CD4-positive, alpha-beta T cell treated with Interleukin-17A for 1 hour (primary cell): ENCODE measurements at places on chromosomes 7 and 10.
A peak's percentile ranks its signal among the peaks of the same experiment; 100 is the strongest.

DNA sequence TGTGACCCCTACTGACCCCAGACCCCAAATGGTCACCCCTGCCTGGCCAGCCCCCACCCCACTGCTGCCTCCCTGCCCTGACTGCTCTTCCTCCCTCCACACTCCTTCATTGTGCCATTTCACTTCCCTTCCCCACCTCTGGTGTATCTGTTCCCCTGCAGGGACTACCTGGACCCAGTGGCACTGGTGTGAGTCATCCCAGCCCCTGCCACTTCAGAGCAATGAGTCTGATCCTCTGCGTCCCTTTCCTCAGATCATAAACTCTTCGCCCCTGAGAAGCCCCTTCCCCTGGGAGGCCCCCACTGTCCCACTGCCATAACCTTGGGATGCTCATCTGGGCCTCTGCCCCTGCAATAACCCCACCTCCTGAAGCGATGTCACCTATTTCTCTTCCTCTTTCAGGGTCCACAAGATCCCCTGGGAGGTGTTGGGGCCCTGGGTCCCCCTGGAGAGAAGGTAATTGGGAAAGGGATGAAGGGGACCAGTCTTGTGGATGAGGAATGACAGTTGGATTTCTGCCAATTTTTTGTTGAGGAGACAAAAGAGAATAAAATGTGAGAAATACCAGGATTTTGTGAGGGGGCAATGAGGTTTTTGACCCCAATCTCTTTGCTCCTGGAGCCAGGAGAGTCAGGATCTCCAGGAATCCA is 19.1 kb upstream of the VOPP1 start:
- DNase-seq, result no peak

DNA sequence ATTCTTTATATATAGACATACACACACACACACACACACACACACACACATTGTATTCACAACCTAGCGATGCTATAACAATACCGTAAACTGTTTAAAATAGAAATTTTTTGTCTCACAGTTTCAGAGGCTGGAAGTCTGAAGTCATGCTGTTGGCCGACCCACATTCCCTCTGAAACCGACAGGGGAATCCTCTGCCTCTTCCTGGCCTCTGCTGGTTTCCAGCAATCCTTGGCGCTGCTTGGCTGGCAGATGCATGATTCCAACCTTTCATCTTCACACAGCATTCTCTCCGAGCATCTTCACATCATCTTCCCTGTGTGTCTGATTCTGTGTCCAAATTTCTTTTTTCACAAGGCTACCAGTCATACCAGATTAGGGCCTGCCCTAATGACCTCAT is 94.8 kb downstream of the CCDC71L start:
- no peak for DNase-seq

DNA sequence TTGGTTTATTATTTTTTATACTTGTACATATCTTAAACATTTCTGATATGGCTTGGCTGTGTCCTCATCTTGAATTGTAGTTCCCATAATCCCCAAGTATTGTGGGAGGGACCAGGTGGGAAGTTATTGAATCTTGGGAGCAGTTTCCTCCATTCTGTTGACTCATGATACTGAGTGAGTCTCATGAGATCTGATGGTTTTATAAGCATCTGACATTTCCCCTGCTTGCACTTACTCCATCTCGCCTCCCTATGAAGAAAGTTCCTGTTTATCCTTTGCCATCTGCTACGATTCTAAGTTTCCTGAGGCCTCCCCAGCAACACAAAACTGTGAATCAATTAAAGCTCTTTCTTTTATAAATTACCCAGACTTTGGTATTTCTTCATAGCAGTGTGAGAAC is 207.7 kb downstream of the TPK1 start:
- DNase-seq, result no peak

GRCh38 chr7:74655768-74656440 is 1.6 kb upstream of the GTF2I start:
- no peak for DNase-seq

- no peak for DNase-seq
Observed at GRCh38 chr10:60441515-60441914, 51.8 kb upstream of the ANK3 start.

GRCh38 chr10:88270061-88270808 is 312.9 kb downstream of the RNLS start:
- no peak for DNase-seq

GRCh38 chr7:128974241-128974934 is 36.7 kb downstream of the IRF5 start:
- no peak for DNase-seq

- no peak for DNase-seq
Observed at GRCh38 chr10:105840288-105840770, 1199.2 kb downstream of the SORCS3 start.

DNA sequence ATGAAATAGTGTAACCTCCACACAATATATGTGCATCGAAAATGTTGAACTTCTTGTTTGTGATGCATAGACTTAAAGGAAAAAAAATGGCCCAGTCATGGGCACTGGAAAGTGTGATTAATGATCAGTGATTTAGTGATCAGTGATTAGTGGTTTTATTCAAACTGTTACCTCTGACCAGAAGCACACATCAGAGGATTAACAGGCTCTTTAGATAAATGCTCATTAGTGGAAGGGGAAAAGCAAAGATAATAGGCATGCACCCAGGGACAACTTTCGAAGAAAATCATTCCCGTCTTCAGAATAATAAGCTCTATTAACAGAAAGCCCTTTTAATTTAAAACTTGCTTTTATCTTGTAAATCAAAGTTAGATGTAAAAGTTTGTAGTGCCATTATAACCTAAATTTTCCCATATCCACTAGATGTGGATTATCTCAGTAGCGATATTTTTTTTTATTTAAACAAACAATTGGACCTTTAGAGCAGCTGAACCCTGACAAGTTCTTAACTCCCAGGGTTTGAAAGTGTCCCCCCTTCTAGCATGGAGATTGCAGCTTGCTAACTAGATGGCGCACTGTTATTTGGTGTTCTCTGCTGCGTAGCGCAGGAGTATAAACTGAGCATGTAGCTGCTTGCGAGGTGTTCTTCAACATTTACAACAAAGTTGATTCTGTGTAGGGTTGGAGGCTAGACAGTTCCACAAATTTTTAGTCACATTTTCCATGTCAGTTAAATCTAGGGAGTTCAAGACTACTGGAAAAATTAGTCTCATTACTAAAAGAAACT is at the start of gene CREB5:
TSS of gene CREB5 (plus strand) at position 643 of the 787 bp plus-strand sequence. CDS start 397 bp downstream, outside the sequence.
- no peak for DNase-seq

GRCh38 chr7:130301501-130302020 is 8.6 kb downstream of the CPA4 start:
- DNase-seq, result no peak

GRCh38 chr10:6973899-6974298 is 393.8 kb upstream of the PRKCQ start:
- DNase-seq, result peak; percentile 32

DNA sequence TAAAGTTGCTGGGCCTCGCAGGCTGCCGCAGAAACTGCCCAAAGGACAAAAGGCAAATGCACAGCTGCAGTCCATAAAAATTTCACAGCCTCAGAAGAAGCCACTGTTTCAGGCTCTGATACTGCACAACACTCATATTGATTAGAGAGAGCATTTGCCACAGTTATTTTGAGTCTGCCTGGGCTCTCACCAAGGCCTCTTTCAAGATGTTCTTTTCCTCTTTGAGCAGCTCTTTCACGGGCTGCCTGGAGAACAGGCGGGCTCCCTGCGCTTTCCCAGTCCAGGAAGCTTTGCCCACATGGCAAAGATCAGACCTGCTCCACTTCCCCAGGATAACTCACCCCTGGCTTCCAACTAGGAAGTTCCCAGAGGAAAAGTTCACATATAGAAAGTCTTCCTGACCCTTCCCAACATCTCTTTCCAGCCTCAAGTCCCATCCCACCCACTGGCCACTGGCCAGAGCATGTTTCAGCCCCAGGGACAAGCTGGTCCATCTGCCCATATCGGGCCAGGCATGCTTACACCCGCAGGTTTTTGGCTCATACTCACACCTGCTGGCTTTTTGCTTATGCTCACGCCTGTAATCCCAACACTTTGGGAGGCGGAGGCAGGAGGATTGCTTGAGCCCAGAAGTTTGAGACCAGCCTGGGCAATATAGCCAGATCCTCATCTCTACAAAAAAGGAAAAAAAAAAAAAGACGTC is 3.3 kb downstream of the SLIT1 start:
- no peak for DNase-seq

- no peak for DNase-seq
Observed at GRCh38 chr10:117946525-117947070, 100.1 kb downstream of the RAB11FIP2 start.
